ENCODE measurements at places on chromosomes 6 and 20.

DNA sequence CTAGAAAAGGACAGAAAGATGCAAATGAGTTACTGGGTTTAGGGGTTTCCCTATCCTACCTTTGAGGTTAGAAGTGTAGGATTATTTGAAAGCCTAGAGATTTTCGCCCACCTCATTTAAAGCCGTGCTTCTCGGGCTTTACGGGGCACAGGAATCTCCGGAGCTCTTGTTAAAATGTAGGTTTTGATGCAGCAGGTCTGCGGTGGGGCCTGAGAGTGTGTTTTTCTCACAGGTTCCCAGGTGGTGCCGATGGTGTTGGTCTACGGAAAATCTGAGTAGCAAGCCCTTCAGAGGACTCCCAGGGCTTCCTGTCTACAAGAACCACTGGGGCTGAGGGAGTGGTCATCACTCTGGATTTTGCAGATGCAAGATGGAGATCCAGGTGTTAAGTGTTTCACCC, 47.5 kb downstream of the TRAM2 start:
- DNase-seq, result no peak

GRCh38 chr6:111771629-111772028, 101.6 kb downstream of the FYN start:
- no peak for DNase-seq

DNA sequence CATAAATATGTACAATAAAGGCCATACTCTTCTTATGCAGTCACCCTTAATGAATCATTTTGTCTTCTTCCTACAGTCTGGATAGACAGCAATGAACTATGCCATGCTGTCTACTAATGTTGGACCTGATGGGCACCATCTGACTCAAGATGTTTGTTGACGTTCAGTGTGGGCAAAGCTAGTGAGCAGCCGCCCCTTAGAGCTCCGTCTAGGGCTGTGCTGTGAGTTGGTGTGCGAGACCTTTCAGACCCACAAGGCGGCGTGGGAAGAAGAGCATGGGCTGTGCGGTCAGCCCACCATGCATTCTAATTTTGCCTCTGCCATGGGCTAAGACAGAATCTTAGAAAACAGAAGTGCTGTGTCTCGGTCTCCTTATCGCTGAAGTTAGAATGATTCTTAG, 829.4 kb downstream of the QKI start:
- no peak for DNase-seq

DNA sequence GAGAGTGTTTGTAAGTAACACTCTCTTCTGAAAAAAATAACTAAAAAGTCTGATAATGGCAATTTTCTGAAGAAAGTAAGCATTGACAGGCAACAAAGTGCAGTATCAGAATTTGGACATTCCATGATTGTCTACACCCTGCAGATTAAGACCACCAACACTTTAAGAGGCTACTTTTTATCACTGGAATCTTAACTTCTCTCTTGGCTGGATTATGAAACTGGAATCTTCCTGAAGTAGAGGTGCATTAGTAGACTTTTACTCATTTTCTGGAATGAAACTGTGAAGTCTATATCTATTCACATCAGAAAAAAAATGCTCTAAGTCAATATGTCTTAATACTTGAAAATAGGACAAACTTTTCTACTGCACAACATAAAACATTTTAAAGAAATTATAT, 547.5 kb downstream of the COL12A1 start:
- no peak for DNase-seq

GRCh38 chr6:53446151-53446550, 97.4 kb upstream of the ELOVL5 start:
- no peak for DNase-seq

DNA sequence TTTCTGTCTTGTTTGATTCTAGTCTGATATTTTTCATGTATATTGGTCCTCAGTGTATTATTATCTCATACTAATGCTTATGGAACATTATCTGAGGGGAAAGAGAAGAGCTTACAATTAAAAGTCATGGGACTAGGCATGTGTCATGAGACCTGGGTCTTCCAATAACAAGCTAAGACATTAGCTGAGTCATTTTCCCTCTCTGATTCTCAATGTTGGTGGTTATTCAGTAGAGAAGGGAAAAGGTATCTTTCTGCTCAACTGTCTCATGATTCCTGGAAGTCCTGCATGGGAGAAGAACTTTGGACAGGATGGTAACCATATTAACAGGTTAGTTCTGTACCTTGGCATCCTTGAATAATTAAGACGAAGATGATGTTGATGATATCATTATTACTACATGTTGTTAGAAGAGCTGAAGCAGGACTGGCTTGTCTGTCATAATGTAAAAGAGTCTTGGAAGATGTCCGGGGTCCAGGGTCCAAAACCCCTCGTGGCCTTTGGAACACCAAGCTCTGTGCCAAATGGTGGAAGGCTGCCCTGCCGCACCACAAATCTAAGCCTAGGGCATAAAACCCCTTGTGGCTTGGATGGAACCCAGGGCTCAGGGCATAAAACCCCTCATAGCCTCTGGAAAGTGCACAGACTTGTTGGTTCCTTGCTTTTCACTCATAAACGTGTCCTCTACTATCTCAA, 19.1 kb downstream of the TRIM38 start:
- DNase-seq, result peak; percentile 20

- no peak for DNase-seq
Observed at GRCh38 chr20:9236458-9236857, 167.6 kb downstream of the PLCB4 start.

- no peak for DNase-seq
Observed at GRCh38 chr6:68951270-68951669, 316.2 kb downstream of the ADGRB3 start.

DNA sequence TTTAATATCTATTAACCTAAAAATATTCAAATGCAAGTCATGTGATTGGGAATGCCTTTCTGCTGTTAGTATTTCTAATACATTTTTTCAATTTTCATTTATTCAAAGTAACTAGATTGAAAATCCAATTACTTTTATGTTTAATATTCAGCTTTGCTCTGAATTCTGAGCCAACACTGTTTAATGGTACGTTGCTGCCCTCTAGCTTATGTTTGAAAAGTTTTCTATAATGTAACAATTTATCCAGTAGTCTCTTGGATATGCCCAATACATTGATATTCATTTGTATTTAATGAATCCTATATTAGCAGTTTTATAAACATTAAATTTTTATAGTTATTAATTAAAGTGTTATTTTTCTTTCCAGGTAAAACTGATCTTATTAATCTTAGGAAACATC, 47.4 kb downstream of the LGSN start:
- peak; percentile 38 for DNase-seq

DNA sequence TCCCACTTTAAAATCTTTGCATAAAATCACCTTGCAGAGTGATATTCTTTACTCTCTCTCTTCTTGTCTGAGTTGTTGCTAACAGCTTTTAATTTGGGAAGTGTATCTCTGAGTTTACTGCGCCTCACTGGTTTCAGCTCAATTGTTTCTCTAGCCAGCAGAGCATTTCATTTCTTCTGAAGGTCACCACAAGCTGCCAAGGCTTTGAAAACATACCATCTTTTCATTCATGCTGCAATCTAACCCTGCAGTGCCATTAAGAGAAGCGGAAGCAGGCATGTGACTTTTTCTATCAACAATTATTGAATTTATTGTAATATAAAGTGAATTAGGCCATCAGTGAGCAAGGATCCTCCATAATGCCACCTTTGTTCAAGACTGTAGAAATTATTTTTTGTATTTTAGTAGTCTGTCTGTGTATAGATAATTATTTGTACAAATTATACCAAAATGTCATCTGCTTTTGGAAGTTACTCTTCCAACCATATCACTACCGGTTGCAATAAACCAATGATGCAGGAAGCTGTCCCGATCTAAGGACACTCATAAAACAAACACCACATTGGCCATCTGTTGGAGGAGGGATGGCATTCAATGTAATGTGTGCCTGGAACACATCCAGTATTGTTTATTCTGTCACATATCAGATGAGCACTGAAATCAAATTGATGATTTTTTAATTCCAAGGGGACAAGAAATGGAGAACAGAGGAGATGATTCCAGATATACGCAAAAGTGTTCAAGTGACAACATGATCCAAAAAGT, 26.8 kb downstream of the HS3ST5 start:
- no peak for DNase-seq

GRCh38 chr20:33554914-33555420, 65.1 kb downstream of the CBFA2T2 start:
- peak; percentile 75 for DNase-seq

GRCh38 chr6:167957626-167958025, 39.8 kb upstream of the KIF25 start:
- DNase-seq, result no peak

DNA sequence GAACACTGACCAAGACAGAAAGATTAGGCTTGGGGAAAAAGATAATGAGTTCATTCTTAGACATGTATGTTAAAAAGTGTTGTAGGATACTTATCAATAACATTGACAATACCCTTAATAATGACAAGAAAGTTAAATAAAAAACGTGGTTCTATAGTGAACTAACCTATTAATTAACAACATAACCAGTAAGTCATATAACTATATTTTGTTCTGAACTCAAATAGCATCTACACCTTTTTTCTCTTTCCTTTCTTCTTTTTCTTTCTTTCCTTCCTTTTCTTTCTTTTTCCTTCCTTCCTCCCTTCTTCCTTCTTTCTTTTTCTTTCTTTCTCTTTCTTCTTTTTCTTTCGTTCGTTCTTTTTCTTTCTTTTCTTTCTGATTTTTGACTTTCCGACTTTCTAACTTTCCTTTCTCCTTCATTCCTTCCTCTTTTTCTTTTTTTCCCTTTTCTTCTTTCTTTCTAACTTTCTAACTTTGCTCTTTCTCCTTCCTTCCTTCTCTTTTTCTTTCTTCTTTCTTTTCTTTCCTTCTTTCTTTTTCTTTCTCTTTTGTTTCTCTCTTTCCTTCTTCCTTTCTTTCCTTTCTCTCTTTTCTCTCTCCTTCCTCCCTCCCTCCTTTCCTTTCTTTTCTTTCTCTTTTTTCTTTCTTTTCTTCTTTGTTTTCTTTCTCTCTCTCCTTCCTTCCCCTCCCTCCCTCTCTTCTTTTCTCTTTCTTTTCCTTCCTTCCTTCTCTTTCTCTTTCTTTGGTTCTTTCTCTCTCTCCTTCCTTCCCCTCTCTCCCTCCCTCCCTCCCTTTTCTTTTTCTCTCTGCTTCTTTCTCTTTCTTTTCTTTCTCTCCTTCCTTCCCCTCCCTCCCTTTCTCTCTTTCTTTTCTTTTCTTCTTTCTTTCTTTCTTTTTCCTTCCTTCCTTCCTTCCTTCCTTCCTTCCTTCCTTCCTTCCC, 24.6 kb downstream of the PRSS35 start:
- no peak for DNase-seq

- no peak for DNase-seq
Observed at GRCh38 chr20:20365480-20366161, 2.3 kb upstream of the INSM1 start.

- DNase-seq, result no peak
Observed at GRCh38 chr6:135236732-135237131, 55.6 kb downstream of the MYB start.

DNA sequence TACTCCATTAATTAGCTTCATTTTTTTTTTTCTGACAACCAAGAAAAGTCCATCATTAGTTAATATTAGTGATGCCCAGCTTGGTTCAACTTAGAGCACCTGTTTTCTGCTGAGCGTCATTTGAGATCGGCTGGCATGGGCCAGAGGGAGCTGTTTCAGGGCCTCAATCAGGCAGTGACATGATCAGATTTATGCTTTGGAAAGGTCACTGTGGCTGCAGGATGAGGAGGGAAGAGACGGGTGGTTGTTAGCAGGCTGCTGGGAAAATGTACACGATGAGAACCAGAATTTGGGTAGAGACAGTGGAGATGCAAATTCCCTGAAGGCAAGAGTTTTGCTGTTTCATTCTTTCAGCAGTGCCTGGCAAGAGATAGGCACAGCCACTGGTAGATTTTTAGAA, 4.4 kb upstream of the STX16 start:
- DNase-seq, result no peak

- DNase-seq, result no peak
Observed at GRCh38 chr6:125558241-125558843, 191.1 kb upstream of the HEY2 start.

GRCh38 chr6:111573892-111574797, 31.5 kb downstream of the TRAF3IP2 start:
- no peak for DNase-seq

DNA sequence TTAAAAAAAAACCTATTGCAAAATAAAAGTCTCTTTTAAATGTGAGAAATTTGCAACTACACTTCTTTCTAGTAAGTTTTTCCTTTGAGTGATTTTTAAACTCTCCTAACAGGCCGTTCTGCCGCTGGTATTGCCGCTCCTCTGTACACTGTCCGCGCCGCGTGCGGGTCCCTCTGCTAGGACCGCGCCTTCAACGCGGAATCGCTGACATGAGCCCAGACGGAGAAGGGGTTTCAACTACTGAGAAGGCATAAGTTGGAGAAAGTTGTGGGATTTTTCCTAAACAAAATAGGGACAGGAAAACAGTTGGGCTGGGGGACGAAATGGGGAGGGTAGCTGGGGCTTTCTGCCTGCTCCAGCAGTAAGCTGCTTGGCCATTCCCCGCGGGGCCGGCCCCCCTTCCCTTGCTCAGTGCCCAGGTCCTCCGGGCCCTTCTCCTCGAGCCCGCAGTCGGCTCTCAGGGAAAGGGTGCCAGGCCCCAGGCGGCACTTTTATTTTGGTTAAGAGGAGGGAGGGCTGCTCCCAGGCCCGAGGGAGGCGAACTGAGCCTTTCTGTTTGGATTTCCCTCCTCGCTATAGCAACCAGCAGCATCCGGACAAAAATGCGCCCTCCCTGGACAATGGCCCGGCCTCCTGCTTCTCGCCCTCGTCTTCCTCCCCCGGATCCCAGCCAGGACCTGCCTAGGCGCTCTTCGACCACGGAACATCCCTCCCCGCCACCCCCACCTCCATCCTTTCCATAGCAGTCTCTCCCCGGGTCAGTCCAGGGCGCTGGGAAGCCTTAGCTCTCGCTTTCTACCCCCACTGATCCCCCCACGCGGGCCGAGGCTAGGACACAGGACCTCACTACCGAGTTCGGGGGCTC, 6.8 kb upstream of the POU3F2 start:
- DNase-seq, result no peak
